Activated CD4-positive, alpha-beta T cell treated with anti-CD3 and anti-CD28 coated beads for 36 hours (primary cell): ENCODE measurements at places on chromosomes 1 and 21. TPM values are rescaled to one million over a fixed set of nuclear protein-coding genes. Genes with fewer than 3 reads are reported as not detected.

- no peak overlapping the region for H3K27ac ChIP-seq
Observed at GRCh38 chr21:16454399-16454798, 724.6 kb downstream of the USP25 start.

DNA sequence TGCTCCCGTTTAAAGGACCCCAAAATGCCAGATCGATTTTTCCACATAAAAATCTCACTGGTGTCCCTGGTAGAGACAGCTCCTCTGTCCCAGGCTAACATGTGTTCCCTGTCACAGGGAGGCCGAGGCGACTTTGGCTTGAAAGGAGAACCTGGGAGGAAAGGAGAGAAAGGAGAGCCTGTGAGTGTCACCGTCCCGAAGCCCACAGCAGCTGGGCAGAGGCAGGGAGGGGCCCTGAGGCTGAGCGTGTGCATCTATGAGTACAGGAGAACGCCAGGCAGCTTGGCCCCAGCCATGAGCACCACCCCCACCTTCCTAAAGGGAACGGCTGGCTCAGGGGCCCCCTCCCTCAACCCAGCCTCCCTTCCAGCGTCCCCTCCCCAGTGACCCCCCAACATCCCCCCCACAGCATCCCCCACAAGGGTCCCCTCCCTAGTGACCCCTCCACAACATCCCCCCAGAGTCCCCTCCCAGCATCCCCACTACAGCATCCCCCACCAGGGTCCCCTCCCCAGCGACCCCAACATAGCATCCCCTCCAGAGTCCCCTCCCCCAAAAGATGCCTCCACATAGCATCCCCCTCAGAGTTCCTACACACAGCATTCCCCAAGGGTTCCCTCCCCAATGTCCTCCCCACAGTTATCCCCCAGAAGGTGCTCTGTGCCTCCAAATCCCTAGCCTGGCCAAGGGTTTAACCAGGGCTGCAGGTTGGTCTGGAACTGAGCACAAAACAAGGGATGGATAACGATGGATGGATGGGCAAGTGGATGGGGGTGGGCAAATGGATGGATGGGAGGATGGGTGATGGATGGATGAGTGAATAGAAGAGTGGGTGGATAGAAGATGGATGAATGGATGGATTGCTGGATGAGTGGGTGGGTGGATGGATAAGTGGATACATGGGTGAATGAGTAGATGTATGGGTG lies 25.1 kb downstream of the COL6A2 start:
- H3K27me3 ChIP-seq: no peaks in the 10 kb centered on the region
- H3K36me3 ChIP-seq: no peaks in the 10 kb centered on the region
- no peak overlapping the region for H3K27ac ChIP-seq
- DNase-seq: peak; percentile 2
- no peak overlapping the region for H3K4me3 ChIP-seq

GRCh38 chr1:113540335-113540734 lies 150.0 kb downstream of the MAGI3 start:
- H3K4me1 ChIP-seq: peaks cover 8% of the 10 kb centered on the region
- H3K27ac ChIP-seq: no peak overlapping the region
- H3K27me3 ChIP-seq: no peaks in the 10 kb centered on the region
- peaks cover 2% of the 10 kb centered on the region for H3K36me3 ChIP-seq

GRCh38 chr1:165403835-165404482 lies 41.0 kb downstream of the RXRG start:
- no peak overlapping the region for H3K27ac ChIP-seq
- peaks cover 34% of the 10 kb centered on the region for H3K27me3 ChIP-seq
- no peak overlapping the region for H3K4me3 ChIP-seq
- DNase-seq: peak; percentile 58
- no peaks in the 10 kb centered on the region for H3K4me1 ChIP-seq

- no peak overlapping the region for H3K27ac ChIP-seq
- no peaks in the 10 kb centered on the region for H3K4me1 ChIP-seq
- no peaks in the 10 kb centered on the region for H3K27me3 ChIP-seq
Observed at GRCh38 chr21:44391345-44392091, 38.1 kb downstream of the TRPM2 start.

GRCh38 chr1:64900916-64901315 lies 65.4 kb downstream of the JAK1 start:
- peaks cover 91% of the 10 kb centered on the region for H3K4me1 ChIP-seq
- H3K4me3 ChIP-seq: no peak overlapping the region
- no peak overlapping the region for H3K27ac ChIP-seq
- H3K27me3 ChIP-seq: no peaks in the 10 kb centered on the region

DNA sequence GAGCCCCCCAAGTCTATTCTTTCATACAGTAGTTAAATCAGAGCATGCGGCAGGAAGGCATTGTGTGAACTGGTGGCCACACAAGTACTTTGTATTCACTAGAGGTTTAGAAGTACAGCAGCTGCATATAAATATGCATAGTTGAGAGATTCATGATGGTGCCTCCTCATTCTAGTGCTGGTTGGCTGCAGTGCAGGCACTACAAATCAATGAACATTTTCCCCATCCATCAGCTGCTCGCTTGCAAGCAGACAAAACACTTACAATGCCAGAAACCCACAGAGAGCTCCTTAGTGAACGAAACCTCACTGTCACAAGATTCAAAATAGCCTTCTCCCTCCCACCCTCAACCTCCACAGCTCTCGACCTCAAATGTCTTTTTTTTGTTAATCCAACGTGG lies 726.2 kb downstream of the USP25 start:
- H3K36me3 ChIP-seq: no peaks in the 10 kb centered on the region
- H3K4me3 ChIP-seq: no peak overlapping the region
- no peak overlapping the region for H3K27ac ChIP-seq
- no peak for DNase-seq
- no peaks in the 10 kb centered on the region for H3K27me3 ChIP-seq

Gene TFF1
- not detected for total RNA-seq

Gene CNKSR1
- total RNA-seq: 3.2 TPM

DNA sequence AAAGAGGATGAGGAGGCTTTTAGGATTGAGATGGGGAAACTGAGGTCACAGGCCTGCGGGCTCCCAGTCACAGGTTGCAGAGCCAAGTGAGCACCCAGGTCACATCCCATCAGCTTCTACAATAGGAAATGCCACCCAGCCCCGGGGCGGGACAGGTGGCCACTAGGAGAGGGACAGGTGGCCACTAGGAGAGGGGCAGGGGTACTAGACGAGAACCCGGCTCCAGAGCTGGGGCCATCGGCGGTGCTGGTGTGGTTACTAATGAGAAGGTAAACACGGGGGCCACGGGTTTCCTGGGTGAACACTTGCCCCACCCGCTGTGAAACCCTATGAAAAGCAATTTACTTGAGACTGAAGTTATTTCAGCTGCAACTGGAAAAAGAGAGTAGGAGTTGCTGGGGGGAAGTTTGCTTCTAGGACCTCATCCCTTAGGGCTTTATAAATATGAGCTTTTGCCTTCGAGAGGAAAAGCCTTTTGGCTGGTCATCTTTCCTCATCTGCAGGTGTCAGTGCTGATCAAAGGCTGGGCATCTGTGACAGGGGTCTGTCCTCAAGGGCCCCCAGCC lies 52.5 kb downstream of the MRPL37 start:
- H3K4me1 ChIP-seq: peaks cover 3% of the 10 kb centered on the region
- H3K4me3 ChIP-seq: no peak overlapping the region
- H3K27me3 ChIP-seq: no peaks in the 10 kb centered on the region
- peaks cover 8% of the 10 kb centered on the region for H3K36me3 ChIP-seq

- H3K27me3 ChIP-seq: peaks cover 22% of the 10 kb centered on the region
- H3K27ac ChIP-seq: peak overlapping the region; percentile 9
- H3K4me3 ChIP-seq: no peak overlapping the region
- no peak for DNase-seq
- H3K36me3 ChIP-seq: no peaks in the 10 kb centered on the region
Observed at GRCh38 chr21:17371450-17371849, 141.4 kb upstream of the CXADR start.

Gene YTHDF2
- 74.8 TPM for total RNA-seq

Gene MLLT11
- 3.3 TPM for total RNA-seq

- H3K36me3 ChIP-seq: no peaks in the 10 kb centered on the region
- no peaks in the 10 kb centered on the region for H3K4me1 ChIP-seq
- no peak overlapping the region for H3K4me3 ChIP-seq
- H3K27me3 ChIP-seq: peaks cover 33% of the 10 kb centered on the region
Observed at GRCh38 chr1:233544304-233544703, 69.6 kb upstream of the KCNK1 start.

DNA sequence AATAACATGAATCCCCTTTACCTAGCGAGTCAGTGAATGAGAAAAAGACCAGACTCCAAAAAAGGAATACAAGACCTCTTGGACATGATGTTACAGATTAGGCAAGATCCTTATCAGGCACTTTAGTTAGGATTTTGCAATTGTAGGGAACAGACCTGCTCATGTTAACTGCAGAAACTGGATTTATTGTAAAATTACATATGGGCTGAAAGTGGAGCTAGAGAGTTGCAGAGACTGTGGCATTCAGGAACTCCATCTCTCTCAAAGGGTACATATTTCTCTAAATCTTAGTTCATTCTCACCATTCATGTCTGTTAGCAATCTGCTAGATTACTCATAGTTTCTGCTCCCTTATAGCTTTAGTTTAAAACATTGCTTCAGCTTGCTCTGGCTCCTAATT lies 142.2 kb downstream of the PAPPA2 start:
- no peak overlapping the region for H3K27ac ChIP-seq
- H3K4me3 ChIP-seq: no peak overlapping the region
- H3K4me1 ChIP-seq: no peaks in the 10 kb centered on the region
- no peaks in the 10 kb centered on the region for H3K36me3 ChIP-seq
- peaks cover 3% of the 10 kb centered on the region for H3K27me3 ChIP-seq

DNA sequence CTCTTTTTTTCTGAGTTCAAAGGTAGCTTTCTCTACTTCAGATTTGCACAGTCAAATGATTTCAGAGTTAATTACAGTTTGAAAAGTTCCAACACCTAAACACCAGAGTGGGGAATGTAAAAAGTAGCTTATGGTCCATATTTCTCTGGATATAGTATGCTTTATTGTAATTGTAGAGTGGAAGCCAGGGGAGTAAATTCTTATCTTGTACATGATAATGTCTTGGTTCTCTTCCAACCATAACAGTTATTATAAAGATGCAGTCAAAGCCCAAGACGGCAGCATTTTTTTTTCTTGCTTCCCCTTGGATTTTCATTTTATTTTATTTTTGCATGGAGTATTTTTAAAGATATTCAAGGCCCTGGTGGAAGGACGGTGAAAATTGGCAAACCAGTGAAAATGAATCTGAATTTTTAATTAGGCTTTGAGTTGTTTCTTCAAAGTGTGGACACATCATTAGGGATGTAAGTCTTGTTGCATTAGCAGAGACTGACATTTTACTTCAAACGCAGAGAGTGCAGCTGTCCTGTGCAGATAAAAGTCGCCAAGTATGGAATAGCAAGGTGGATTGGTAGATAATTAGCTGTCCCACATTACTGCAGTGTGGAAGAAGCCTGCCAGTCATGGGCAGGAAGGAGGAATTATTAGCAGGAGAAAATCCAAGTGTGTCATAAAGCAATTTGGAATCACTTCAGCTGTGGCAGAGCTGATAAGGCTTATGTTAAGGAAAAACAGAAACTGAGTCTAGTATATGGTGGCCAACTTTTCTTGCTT lies 11.3 kb downstream of the CACHD1 start:
- no peak for DNase-seq
- H3K4me3 ChIP-seq: no peak overlapping the region
- no peaks in the 10 kb centered on the region for H3K27me3 ChIP-seq
- H3K36me3 ChIP-seq: no peaks in the 10 kb centered on the region
- H3K27ac ChIP-seq: no peak overlapping the region

- no peak overlapping the region for H3K27ac ChIP-seq
- H3K36me3 ChIP-seq: no peaks in the 10 kb centered on the region
- no peak overlapping the region for H3K4me3 ChIP-seq
- no peaks in the 10 kb centered on the region for H3K27me3 ChIP-seq
Observed at GRCh38 chr1:58908561-58909560, 125.0 kb upstream of the JUN start.

Gene BEND5
- 25.9 TPM for total RNA-seq

DNA sequence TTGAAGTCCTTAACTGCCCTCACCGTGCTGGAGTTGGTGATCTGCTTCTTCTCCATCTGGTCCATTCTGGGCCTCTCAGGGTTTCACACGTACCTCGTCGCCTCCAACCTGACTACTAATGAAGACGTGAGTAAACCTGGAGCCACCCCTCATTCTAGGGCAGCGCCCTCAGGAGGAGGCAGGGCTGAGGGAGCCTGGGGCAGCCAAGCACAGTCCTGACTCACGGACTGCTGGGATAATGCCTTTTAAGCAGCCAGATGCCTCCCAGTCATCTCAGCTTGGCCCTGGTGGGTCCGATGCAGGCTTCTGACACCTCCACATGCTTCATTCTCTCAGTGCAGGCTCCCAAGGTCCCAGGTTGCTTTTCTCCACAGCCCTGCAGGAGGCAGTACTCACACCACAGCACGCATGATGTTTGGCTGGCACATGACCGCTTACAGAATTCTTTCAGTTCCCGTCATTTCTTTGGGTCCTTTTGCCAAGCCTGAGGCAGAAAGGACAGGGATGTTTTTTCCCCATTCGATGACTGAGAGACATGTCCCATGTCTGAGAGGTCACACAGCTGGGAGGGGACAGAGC lies 11.8 kb upstream of the SFN start:
- no peak overlapping the region for H3K27ac ChIP-seq
- no peaks in the 10 kb centered on the region for H3K4me1 ChIP-seq
- H3K27me3 ChIP-seq: no peaks in the 10 kb centered on the region
- peaks cover 55% of the 10 kb centered on the region for H3K36me3 ChIP-seq
- no peak overlapping the region for H3K4me3 ChIP-seq

Gene AHDC1
- 12.1 TPM for total RNA-seq

Gene PGBD5
- not detected for total RNA-seq

Gene OR10K1
- total RNA-seq: not detected

- peaks cover 35% of the 10 kb centered on the region for H3K4me1 ChIP-seq
- no peak for DNase-seq
- H3K4me3 ChIP-seq: no peak overlapping the region
Observed at GRCh38 chr1:101145449-101145820, 91.4 kb upstream of the S1PR1 start.

DNA sequence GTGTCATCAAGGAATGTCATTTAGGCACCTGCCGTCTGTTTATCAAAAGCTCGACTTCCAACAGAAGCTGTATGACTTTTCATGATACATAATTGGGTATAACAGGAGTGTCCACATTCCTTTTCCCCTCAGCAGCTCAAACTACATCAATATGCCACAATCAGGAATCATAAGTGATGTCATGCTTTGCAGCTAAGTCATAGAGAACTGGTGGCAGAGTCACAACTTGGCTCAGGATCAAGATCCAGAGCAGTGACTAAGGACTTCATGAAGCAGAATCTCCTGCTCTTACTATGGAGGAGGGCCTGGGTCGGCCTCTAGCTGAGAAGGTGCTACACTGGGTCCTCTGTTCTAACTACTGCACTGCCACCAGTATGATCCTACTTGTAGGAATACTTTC lies 36.5 kb upstream of the AGBL4 start:
- no peak for DNase-seq
- no peaks in the 10 kb centered on the region for H3K36me3 ChIP-seq
- H3K27ac ChIP-seq: no peak overlapping the region
- H3K4me1 ChIP-seq: no peaks in the 10 kb centered on the region

GRCh38 chr1:68795956-68796355 lies 299.1 kb upstream of the DEPDC1 start:
- no peak for DNase-seq
- H3K27me3 ChIP-seq: no peaks in the 10 kb centered on the region
- H3K27ac ChIP-seq: no peak overlapping the region
- H3K4me3 ChIP-seq: no peak overlapping the region
